ENCODE measurements at places on chromosomes 5 and 9.

DNA sequence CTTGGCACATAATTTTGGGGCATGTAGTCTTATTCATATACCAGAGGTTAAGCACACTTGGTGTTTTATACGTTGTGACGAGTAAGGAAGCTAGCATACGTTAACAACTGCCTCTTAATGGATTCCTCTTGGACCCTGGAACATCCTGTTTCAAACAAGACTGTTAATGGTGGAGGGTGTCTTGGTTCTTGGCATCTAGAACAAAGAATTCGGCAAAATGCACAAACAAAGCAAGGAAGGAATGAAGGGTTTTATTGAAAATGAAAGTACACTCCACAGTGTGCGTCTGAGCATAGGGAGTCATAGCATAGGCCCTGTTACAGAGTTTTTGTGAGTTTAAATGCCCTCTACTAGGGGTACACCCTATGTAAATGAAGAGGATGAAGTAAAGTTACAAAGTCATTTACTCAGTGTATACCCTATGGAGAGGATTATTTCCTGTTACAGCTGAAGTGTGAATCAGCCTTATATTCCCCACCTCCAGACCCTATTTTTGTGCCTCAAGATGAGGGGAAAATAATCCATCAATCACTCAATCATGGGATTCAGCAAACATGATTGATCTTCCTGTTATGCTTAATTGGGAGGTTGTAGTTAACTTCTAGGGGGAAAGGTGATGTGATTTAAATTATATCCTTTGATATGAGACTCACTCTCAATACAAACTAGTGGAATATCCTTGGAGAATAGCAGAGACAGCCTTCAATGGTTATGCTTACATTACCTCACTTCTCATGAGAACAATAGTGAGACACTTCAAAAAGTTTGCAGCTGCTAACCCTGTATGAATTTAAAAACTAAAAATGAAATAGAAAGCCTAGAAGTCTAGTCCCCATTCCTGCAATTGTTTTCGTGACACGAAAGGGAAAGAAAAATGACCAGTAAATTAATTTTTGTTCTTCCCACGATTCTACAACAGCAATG, 84.9 kb upstream of the MYO10 start:
- no peak for DNase-seq

DNA sequence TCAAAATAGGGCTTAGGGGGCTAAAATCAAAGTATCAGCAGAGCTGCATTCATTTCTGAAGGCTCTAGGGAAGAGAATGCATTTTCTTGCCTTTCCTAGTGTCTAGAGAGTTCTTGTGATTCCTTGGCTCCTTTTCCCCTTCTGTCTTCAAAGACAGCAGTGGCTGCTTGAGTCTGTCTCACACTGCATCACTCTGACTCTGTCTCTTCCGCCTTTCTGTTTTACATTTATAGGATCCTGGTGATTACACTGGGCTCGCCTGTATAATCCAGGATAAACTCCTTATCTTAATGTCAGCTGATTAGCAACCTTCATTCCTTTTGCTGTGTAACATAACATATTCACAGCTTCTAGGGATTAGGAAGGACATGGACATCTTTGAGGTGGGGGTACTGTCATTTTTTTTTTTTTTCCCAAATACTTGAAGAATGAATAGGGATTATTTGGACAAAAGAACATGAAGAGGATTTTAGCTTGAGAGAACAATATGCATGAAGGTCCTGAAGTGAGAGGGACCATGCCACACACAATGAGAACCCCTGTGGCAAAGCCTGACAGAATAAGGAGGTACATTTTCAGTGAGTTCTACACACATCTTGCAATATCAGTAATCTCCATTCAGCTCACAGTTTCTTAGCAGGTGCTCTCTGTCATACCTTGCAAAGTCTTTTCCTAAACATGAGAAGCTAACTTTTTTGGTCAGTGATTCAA, 267.6 kb downstream of the FAM170A start:
- DNase-seq = no peak

- DNase-seq = peak; percentile 62
Observed at GRCh38 chr5:15791859-15792258, 291.9 kb downstream of the FBXL7 start.

DNA sequence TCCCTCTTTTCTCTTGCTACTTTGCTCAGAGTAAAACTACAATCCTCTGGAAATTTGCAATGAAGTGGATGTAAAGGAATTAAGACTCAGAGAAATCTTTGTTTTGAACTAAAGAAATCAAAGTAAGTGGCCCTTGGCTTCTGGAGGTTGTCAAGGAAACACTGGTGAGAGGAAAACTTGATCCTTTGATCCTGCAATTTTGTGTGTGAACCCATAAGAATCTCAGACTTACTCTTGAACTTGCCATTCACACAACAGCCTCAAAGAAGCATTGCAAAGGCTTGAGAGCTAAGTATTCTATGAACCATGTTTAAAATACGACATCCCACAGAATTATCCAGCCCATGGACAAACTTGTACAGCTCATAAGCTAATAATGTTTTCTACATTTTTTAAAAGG, 827.5 kb downstream of the TAF11L14 start:
- DNase-seq = no peak

GRCh38 chr5:126351153-126351552, 72.1 kb upstream of the GRAMD2B start:
- peak; percentile 89 for DNase-seq

GRCh38 chr5:159503236-159503635, 172.9 kb upstream of the IL12B start:
- no peak for DNase-seq

- no peak for DNase-seq
Observed at GRCh38 chr9:83219924-83220438, 157.0 kb upstream of the RASEF start.

- DNase-seq = no peak
Observed at GRCh38 chr5:51691538-51692079, 308.4 kb downstream of the ISL1 start.

DNA sequence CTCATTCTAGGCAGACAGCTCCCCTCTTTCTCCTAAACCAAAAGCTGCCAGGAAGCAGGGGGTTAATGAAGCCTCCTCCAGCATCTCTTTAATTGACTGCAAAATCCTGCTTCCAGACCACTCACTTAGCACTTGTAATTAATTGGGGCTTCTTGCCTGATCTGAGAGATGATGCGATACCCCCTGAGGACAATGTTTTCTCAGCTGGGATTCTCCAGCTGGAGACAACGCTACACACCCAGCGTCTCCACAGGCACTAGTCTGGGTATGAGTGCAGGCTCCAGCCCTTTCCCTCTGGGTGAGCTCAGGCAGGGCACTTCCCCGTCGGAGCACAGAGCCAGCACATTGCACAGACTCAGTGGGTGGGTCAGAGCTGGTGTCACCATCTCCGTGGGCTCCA, 16.1 kb downstream of the CPLX2 start:
- no peak for DNase-seq

- peak; percentile 58 for DNase-seq
Observed at GRCh38 chr5:10704949-10705621, 55.9 kb downstream of the DAP start.

DNA sequence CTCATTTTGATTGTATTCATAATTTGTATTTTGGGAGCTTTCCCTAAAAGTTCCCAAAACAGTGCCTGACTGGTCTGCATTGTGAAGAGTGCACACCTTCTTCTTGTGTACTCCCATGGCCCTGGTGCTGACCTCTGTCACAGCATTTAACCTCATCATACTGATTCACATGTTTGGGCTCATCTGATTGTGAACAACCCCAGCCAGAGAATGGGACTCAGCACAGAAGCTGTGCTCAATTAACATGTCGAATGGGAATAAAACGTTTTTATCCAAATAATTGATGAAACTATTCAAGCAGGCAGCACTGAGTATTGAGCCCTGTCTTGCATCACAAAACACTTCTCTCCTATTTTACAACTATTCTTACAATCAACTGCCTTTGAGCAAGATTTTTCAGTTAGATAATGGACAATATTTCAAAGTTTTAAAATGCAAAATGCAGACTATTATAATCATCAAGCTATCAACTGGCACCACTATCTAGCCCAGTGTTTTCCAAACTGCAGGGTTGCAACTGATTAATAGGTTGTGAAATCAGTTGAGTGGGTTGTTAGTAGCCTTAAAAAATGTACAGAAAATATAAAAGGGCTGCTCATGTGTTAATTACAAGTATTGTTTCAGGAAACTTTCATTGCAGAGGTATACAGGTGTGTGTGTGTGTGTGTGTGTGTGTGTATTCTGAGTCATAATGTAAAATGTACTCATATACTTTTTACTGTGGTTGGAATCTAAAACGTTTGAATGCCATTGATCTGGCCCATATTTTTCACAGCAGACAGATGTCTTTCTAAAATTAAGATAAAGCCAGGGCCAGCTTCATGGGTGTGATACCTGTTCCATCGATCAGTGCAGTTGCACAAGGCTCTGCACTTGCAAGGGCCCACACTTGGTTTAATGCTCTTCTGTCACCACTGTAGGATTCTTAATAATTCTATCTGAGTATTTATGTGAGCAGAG, 190.5 kb downstream of the PIK3R1 start:
- DNase-seq = no peak

GRCh38 chr5:148699028-148699427, 44.7 kb upstream of the HTR4 start:
- DNase-seq = no peak

GRCh38 chr9:7315746-7316145, 483.8 kb downstream of the DMAC1 start:
- DNase-seq = peak; percentile 66

- no peak for DNase-seq
Observed at GRCh38 chr9:74412236-74412979, 84.7 kb upstream of the RORB start.
